ENCODE measurements at places on chromosomes 4 and X.

DNA sequence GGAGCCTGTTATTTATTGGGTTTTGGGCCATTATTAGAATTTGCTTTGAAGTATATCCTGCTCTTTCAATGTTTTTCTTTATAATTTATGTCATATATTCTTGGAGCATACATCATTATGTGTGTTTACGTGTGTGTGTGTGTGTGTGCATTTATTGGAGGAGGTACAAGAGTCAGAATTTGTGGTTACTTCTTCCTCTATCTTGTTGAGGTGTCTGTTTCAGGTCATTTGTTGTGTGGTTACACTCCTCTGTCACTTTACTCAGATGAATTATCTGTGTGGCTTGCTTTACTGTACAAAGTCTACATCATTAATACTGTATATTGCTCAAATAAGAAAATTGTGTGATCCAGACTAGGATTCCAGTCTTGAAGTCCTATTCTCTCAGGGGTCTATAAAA lies 1957.4 kb upstream of the TENM3 start:
- DNase-seq = no peak

GRCh38 chr4:91422011-91422410 lies 881.8 kb upstream of the GRID2 start:
- DNase-seq = no peak

- no peak for DNase-seq
Observed at GRCh38 chr4:141609243-141609642, 27.1 kb upstream of the IL15 start.

- no peak for DNase-seq
Observed at GRCh38 chr4:16995451-16995850, 97.0 kb upstream of the LDB2 start.

DNA sequence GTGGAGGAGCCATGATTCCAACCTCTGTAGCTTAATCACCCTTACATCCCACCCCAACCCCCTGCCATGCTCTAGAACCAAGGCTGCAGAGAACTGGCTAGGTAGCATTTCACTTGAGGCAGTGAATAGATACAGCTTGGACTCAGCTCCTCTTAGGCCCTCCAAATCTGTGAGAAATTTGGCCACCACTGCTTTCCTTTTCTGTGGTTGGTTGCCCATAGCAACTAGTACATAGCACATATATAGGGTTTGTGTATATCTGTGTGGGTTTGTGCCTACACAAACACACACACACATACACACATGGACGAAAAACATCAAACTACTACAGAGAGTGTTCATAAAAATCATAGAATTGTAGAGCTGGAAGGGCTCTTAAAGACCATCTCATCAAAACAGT lies 52.0 kb upstream of the CCDC160 start:
- DNase-seq = no peak
